Hematopoietic multipotent progenitor cell treated with erythropoietin and hydrocortisone succinate and interleukin-3 and kit ligand, for 4 days (in vitro differentiated cells): ENCODE measurements at places on chromosomes 6 and 20.

- peak; percentile 89 for DNase-seq
These were observed 1.3 kb downstream of the TAPBP start for GRCh38 chr6:33312361-33313104.

- no peak for DNase-seq
These were observed 50.8 kb upstream of the SASH1 start for GRCh38 chr6:148291876-148292275.

GRCh38 chr20:50983321-50983720 lies 24.7 kb downstream of the MOCS3 start:
- DNase-seq = no peak

DNA sequence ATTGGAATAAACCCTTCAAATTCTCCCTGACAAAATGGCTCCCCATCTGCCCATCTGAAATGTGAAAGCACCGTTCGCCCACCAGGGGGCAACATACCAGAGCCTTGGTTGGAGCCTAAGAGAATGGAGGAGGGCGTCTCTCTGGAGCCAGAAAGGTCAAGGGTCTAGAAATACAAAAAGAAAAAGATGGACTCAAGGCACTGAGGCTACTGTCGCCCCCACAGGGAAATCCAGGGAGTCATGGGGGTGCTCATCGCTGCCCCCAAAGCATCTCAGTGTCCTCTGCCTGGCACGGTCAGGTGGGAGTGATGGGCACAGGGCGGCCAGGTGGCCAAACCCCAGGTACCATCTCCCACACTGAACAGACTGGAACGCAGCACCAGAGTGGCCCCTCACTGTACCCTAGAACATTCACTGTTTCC lies 136.3 kb downstream of the ZMYND8 start:
- peak; percentile 77 for DNase-seq

- DNase-seq = peak; percentile 70
These were observed 44.3 kb downstream of the OR2B2 start for GRCh38 chr6:27867945-27868300.

GRCh38 chr6:111706841-111707391 lies 101.2 kb upstream of the TRAF3IP2 start:
- DNase-seq = no peak

- DNase-seq = no peak
These were observed 5.2 kb downstream of the BCAS4 start for GRCh38 chr20:50799890-50800550.
